Liver (tissue), 10 donors: ENCODE measurements at places on chromosomes 1 and 21.

GRCh38 chr1:236759252-236759859 lies 35.7 kb upstream of the MTR start:
- no peak for DNase-seq

DNA sequence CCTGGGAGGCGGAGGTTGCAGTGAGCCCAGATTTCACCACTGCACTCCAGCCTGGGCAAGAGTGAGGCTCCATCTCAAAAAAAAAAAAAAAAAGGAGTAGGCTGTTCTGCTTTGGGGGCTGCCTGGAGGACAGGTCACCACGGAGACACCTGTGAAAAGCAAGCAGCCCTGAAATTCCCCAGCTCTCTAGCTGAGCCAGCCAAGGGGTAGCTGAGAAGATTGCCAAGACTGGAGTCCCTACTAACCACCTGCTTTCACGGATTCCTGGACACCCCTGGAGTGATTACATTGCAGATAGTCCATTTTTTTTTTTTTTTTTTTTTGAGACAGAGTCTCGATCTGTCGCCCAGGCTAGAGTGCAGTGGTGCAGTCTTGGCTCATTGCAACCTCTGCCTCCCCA lies 12.5 kb downstream of the GPX7 start:
- no peak for DNase-seq

DNA sequence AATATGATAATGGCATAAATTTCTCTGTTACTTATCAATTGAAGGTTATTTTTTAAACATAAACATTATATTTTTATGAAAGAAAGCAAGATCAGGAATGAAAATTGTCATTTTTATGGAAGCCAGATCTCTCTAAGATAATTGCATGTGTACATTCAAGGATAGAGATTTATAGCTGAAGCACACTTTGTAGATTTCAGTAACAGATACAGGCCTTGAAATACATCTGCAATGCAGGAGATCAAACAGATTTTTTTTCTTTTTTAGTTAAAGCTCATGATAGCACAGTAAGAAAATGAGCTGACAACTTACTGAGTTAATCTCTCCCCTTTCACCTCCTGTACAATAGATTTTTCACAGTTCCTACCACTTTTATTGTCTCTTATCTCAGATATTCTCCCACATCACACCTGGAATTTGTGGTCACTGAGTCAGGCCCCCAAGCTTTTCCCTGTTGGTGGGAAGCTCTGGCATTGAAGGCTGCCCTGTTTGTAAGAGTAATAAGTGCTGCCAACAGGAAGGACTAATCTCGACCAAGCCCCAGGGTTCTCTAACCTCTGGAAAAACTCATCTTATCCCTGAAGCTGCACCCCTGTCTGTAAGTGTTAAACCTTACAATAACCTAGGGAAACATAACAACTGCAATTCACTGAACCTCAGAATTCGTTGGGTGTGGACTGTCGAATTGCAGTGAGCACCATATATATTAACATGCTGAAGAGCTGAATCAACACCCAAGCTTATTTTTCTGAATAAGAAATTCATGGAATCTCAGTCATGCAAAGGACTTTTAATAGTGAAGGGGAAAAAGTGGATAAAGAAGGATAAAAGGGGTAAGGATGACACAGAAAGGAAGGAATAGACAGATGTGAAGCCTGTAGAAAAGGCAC lies 599.0 kb downstream of the LMO4 start:
- DNase-seq = no peak

- DNase-seq = no peak
Measured at GRCh38 chr1:96388421-96389310, 332.9 kb upstream of the PTBP2 start.
